AG09309 (cell line): ENCODE measurements at places on chromosomes 1 and 21.

- DNase-seq: no peak
These were observed 7.9 kb upstream of the SH3GLB1 start for GRCh38 chr1:86696522-86696921.

DNA sequence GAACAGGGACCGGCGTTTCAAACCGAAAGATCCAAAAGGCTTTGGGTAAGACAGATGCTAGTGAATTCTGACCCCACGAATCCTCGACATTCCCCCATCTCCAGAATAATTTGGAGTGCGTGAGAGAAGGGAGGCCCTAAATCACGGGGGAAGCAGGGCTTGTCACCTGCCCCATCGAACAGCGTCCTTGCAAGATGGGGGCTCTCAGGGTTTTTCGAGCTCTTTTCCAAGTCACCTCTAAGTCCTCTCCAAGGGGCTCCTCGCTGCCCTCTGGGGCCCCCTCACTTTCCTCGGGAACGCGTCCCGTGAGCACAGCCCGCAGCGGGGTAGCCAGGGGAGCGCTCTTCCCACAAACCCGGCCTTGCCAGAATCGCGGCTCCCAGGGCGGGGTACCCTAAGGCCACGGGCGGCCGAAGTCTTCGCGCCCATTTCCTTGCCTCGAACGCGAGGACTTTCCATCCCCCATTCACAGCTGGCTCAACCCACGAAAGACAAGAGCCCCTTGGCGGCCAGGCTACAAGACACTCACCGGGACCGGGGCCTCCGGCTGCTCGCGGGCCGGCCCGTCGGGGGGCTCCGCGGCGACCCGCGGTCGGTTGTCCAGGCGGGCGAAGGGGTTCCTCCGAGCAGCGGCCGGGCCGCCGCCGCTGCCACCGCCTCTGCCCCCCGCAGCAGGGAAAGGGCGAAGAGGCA is 546 bp downstream of the DONSON start:
- DNase-seq: no peak

GRCh38 chr1:243396424-243396823 is 140.6 kb downstream of the SDCCAG8 start:
- DNase-seq: no peak

GRCh38 chr1:26145041-26145959 is 13.6 kb upstream of the FAM110D start:
- peak; percentile 52 for DNase-seq

DNA sequence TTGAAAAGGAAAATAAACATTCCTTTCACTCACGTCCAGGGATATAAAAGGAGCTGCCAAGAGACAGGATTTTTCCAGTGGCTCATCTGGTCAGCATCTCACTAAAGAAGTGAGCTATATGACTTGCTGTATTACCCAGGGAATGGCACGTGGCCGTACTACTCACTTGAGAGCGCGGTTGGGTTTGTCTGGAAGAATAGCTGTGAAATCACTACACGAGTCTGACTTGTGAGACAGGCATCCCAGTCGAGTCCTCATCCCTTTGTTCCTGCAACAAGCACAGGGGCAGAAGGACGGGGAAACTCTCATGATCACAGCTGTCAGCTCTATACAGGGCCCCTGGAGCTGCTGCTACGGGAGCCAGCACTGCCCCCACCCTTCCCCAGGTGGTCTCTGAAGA is 17.7 kb downstream of the RGS8 start:
- DNase-seq: no peak

- no peak for DNase-seq
These were observed 10.0 kb upstream of the SH2D2A start for GRCh38 chr1:156826630-156827029.

DNA sequence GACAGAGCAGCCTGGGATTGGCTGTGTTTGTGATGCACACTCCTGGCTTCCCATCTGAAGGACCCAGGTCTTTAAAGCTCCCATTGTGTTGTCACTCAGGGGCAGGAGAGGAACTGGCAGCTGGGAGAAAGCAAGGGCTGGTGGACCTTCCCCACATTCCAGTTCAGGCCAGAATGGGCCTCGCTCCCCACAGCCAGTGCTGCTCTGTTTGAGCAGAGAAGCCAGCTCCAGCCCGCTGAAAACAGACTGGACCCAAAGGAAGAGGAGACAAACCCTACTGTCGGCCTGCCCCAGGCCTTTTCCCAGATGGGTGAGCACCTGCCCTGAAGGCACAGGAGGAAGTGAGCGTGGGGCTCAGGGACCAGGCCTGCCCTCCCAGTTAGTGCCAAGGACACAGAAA is 499.4 kb downstream of the NPHP4 start:
- no peak for DNase-seq

GRCh38 chr1:7172804-7173203 is 387.6 kb downstream of the CAMTA1 start:
- no peak for DNase-seq

DNA sequence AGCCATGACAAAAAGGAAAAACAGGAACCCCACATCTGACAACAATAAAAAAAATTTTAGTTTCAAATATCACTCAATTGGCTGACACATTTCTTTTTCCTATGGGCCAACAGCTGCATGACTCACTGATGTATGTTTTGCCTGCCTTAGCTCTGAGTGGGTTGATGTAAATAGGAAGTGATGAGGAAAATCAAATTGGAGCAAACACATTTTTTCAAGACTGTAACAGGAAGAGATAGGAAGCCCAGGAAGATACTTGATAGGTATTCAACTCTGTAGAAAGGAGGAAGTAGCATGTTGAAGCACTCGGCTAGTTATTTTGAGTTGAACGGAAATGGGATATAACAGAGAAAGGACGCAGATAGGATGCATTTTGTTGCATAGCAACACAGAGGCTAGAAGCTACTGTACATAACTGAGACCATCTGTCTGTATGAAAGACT is 168.0 kb upstream of the NR5A2 start:
- DNase-seq: peak; percentile 23

DNA sequence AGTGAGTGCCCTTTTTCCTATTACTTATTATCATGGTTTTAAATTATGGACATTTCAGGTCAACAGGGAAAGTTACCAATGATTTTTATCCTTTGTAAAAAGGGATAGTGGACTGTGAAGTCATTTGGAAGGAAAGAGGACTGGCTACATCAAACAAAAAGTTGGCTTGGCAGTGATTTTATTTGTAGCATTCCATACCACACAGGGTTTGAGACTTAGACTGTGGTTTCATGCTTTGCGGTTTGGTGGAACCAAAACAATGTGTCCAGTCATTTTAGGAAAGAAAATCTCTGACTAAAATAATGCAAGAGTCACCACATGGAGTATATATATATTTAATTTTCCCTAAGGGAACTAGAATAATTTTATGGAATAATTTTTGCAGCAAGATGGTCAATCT is 239.5 kb downstream of the HMCN1 start:
- peak; percentile 92 for DNase-seq

DNA sequence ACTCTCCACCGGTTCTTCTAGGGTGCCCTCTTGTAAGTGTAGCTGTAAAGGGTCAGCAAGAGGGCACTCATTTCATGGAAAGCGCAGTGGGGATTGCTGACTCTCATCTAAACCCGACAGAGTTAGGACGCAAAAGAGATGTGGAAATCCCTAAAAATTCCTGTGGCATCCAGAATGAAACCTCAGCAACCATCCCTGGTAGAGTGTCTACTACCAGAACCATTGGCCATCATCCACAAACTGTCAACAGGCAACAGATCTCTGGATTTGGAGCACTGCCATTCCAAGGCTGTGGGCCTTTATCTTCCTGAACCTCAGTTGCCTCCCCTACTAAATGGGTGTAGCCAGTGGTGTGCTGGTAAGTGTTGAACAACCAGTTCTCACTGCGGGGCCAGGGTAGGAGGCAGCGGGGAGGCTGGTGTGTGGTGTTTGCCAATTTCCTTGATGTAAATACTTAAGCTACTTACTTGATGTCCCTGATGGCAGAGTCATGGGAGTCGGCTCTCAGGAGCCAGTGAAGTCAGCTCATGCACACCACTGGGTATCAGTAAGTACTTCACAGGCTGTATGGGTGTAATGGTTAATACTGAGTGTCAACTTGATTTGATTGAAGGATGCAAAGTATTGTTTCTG is 195.8 kb downstream of the KAZN start:
- DNase-seq: peak; percentile 64

DNA sequence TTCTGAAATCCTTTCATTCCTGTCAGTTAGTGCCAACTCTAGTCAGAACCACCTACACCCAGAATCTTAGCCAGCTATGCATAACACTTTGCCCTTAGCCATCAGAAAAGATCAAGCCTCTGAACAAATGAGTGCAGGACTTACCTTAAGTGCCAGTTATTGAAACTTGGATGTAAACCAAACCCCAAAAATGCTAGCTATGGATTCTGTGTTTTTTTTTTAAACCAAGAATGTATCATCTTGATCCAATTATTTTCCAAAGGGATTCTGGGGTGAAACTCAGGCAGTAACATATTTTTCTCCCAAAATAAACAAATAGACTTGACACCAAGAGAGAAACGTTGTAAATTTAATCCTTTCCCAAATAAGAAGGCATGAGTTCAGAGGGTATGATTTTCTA is 538.6 kb upstream of the ADAMTS5 start:
- DNase-seq: peak; percentile 70

- no peak for DNase-seq
These were observed 1153.1 kb upstream of the B3GALT2 start for GRCh38 chr1:194339471-194339870.

DNA sequence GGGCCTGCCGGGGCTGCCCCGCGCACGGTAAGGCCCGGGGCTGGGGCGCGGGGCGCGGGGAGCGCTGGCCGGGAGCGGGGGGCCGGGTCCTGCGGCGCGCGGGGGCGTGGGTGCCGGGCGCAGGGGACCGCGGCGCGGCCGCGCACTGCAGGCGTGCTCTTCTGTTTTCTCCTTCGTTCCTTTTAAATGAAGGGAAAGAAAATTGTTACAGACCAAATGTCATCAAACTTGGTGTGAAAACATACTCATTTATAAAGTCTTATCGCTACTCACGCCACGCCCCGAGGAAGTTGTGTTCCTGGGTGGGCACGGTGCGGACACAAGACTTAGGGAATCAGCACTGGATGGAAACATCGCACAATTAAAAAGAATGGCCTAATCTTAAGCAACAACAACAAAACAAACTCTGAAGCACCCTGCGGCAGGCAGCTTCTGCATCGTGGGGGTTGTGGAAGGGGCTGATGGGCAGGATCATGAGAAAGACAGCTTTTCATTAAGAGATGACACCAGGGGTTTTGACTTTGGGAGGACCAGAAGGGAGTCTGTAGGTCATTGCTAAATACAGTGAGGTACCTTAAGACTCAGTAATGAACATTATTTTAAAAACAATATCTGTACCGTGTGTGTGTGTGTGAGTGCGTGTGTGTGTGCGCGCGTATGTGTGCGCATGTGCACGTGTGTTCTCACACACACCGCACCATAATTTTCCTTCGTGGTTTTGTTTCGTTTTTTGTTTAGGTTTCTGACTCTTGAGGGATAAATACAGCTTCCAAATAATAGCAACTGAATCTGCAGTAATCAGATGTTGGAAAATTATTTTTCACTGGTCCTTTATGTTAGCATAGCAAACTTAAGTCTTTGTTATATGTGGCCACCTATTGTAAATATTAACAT is 548 bp downstream of the B3GALT5 start:
- no peak for DNase-seq

- DNase-seq: no peak
These were observed 18.2 kb downstream of the ADAR start for GRCh38 chr1:154589780-154590179.

DNA sequence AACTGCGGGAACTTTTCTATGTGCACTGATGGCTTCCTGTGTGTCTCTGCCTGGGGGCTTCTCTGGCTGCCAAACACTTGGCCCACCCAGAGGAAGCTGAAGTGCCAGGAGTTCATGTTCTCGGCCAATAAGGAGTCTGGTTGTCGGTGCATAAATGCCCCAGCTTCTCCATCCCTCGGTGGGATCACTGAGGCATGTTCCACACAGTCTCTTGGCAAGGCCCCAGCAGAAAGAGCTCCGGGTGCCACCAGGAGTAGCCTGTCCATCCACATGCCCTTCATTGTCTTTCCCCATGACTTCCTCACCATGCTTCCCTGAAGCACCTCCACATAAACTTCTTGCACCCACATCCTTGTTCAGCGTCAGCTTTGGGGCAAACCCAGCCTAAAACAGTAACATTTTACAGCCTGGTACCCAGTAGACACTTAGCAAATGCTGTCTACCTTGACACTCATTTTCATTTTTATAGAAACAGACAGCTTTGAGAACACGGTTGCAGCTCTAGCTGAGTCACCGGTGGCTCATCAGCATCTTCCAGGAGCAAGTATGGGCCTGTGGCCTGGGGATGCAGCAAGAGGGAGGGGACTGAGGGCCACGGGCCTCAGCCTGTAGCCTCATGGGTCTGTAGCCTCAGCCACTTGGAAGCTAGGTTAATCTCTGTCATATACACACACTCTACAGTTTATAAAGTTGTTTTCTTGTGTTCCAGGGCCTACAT is 14.8 kb upstream of the CDCP2 start:
- no peak for DNase-seq

GRCh38 chr21:35163411-35163810 is 114.3 kb upstream of the RUNX1 start:
- DNase-seq: no peak

- no peak for DNase-seq
These were observed 54.7 kb upstream of the ABCG1 start for GRCh38 chr21:42164064-42164789.

DNA sequence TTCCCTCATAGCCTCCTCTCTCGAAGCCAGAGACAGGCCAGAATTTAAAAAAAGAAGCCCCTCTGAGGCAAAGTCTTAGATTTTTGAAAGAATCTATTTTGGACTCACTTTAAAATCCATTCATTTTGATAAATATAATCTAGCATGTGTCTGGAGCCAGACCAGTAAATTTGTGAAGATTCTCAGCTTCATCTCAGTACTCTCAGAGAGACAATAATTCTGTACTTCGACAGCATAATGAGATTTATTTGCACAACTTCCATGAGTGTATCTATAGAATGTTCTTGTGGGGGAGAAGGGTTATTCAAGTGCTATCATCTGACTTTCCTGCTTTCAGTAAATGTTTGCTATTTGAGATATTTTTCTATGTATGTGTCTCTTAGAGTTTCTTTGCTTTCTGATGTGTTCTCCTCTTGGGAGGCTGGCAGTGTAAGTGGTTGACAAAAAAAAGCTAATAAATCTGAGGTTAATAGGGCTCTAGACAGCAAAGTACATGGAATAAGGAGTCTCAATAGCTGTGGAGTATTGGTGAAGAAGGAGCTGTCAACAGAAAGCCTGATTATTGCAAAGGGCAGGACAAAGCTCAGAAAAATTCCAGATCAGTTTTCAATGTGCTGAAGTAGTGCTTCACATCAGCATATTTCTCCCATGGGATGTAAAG is 223.0 kb downstream of the PTBP2 start:
- DNase-seq: no peak
